ENCODE measurements at places on chromosomes 11 and 22. TPM values are rescaled to one million over a fixed set of nuclear protein-coding genes. Genes with fewer than 3 reads are reported as not detected.

- no peaks in the 10 kb centered on the region for H3K27me3 ChIP-seq
- H3K27ac ChIP-seq: no peak overlapping the region
- H3K4me1 ChIP-seq: no peaks in the 10 kb centered on the region
- peaks cover 71% of the 10 kb centered on the region for H3K36me3 ChIP-seq
Observed at GRCh38 chr11:126339073-126339862, 16.2 kb upstream of the ST3GAL4 start.

PRR33 gene
- 0.12 TPM for total RNA-seq

DNA sequence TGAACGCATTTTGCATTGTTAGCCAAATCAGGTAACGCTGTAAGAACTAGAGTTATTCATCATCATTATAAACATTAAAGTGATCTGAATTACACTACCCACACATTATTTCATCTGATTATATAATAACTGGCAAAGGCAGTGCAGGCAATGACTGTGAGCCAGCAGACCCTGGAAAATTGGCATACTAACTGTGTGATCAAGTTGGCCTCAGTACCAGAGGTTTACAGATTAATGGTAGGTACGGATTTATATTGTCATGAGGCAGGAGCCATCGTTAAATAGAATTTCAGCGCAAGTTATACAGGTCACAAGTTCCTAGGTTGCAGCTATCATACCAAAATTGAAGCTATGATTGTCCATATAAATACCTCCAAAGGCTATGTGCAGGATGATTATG is 225.4 kb downstream of the CNTN5 start:
- no peaks in the 10 kb centered on the region for H3K27me3 ChIP-seq
- no peak overlapping the region for H3K27ac ChIP-seq
- DNase-seq: no peak
- H3K36me3 ChIP-seq: no peaks in the 10 kb centered on the region
- no peaks in the 10 kb centered on the region for H3K4me1 ChIP-seq

- no peaks in the 10 kb centered on the region for H3K36me3 ChIP-seq
- H3K27me3 ChIP-seq: no peaks in the 10 kb centered on the region
- H3K27ac ChIP-seq: no peak overlapping the region
- no peak for DNase-seq
- H3K4me3 ChIP-seq: no peak overlapping the region
Observed at GRCh38 chr11:10818594-10818993, 9.9 kb upstream of the EIF4G2 start.

OOSP2 gene
- total RNA-seq: not detected

GRCh38 chr11:28654191-28654590 is 546.0 kb downstream of the METTL15 start:
- H3K4me3 ChIP-seq: no peak overlapping the region
- H3K27me3 ChIP-seq: no peaks in the 10 kb centered on the region
- no peaks in the 10 kb centered on the region for H3K4me1 ChIP-seq
- no peak overlapping the region for H3K27ac ChIP-seq
- DNase-seq: no peak

UFD1 gene
- 64.4 TPM for total RNA-seq

MCHR1 gene
- not detected for total RNA-seq

DNA sequence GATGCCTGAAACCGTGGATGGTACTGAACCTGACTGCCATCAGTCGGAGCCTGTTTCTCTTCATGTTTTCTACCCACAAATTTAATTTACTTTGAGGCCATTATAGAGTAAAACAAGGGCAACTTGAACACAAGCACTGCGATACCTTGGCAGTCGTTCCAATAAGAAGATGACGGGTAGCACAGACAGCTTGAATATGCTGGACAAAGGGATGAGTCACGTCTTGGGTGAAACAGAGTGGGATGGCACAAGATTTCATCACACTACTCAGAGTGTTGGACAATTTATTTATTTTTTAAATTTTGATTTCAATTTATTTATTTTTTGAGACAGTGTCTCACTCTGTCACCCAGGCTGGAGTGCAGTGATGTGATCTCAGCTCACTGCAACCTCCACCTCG is 5.7 kb downstream of the DIXDC1 start:
- no peaks in the 10 kb centered on the region for H3K27me3 ChIP-seq
- H3K27ac ChIP-seq: no peak overlapping the region
- no peak for DNase-seq
- no peak overlapping the region for H3K4me3 ChIP-seq
- peaks cover 13% of the 10 kb centered on the region for H3K4me1 ChIP-seq

DNA sequence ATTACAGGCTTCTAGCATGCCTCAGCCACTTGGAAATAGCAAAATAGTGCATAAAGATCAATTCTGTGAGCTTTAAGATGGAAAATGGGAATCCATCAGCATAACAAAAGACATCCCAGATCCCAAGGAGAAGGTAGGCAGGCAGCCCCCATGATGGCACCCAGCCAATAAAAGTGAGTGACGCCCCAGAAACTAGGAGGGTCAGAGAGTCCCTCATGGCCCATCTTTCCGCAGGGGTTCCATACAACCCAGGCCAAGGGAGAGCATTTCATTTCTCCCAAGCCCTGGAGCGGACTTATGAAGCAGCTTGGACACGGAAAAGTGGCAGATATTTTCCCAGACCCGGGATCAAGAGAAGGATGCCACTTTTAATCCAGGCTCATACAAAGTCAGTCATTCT is 93.3 kb downstream of the ZC3H12C start:
- H3K36me3 ChIP-seq: no peaks in the 10 kb centered on the region
- H3K4me3 ChIP-seq: no peak overlapping the region
- H3K27ac ChIP-seq: no peak overlapping the region
- H3K4me1 ChIP-seq: no peaks in the 10 kb centered on the region

H19 gene
- total RNA-seq: not detected

GRCh38 chr11:27592098-27592780 is 85.7 kb upstream of the LIN7C start:
- H3K27ac ChIP-seq: no peak overlapping the region
- no peak for DNase-seq
- H3K27me3 ChIP-seq: no peaks in the 10 kb centered on the region
- H3K36me3 ChIP-seq: no peaks in the 10 kb centered on the region

DNA sequence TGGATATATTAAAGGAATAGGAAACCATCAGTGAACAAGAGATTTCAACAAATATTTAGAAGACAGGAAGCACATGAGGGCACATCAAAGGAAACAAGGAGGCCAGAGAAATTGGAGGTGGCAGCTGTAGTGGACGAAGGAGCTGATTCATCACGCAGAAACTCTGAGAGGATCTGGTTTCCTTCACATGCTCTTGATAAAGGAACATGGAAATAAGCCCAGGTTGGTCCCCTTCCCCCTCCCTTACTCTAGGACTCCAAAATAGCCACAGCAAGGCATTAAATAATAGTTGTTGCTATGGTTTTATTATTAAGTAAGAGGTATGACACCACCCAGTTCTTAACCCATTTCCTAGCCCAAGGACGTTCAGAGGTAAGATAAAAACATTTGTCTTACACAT is 11.3 kb downstream of the IZUMO1R start:
- H3K36me3 ChIP-seq: no peaks in the 10 kb centered on the region
- no peak overlapping the region for H3K27ac ChIP-seq
- H3K27me3 ChIP-seq: no peaks in the 10 kb centered on the region

DNA sequence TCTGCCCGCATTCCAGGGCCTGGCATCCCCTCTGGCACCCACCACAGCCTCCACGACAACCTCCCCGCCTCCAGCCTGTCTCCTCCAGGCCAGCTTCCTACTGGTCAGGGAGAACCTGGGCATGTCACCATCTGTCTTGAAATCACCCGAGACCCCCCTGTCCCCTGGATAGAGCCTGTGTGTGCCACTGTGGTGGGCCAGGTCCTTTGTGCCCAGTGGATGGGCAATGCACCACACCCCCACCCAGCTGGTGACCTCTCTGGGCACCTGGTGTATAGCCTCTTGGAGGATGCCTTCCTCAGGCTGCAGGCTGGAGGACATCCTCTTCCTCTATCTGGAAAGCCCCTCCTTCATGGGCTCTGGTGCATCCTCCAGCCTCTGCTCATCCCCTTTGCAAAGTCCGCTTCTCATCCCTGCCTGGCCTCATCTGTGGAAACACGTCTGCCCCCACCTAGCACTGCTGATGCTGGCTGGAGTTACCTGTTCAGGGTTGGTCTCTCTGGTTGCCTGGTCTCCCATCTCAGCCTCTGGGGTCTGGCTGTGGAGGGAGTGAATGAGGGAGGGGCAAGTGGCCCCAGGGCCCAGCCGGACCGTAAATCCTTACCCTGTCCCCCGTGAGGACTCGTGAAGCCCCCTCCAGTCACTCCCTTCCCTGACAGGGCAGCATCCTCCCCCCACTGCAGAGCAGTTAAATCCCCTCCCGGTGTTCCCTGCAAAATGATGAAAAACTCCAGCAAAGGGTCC is 589.6 kb downstream of the TBC1D22A start:
- H3K36me3 ChIP-seq: no peaks in the 10 kb centered on the region
- H3K27ac ChIP-seq: no peak overlapping the region
- DNase-seq: no peak
- no peak overlapping the region for H3K4me3 ChIP-seq

SAA4 gene
- total RNA-seq: not detected

GGT1 gene
- 30.6 TPM for total RNA-seq

All from T-cell (primary cell).